Adipocyte (in vitro differentiated cells): ENCODE measurements at places on chromosomes 3 and 15.

- DNase-seq, result no peak
Observed at GRCh38 chr3:195574497-195575304, 9.0 kb downstream of the APOD start.

GRCh38 chr3:102189956-102190723 lies 244.7 kb upstream of the ZPLD1 start:
- DNase-seq, result no peak

DNA sequence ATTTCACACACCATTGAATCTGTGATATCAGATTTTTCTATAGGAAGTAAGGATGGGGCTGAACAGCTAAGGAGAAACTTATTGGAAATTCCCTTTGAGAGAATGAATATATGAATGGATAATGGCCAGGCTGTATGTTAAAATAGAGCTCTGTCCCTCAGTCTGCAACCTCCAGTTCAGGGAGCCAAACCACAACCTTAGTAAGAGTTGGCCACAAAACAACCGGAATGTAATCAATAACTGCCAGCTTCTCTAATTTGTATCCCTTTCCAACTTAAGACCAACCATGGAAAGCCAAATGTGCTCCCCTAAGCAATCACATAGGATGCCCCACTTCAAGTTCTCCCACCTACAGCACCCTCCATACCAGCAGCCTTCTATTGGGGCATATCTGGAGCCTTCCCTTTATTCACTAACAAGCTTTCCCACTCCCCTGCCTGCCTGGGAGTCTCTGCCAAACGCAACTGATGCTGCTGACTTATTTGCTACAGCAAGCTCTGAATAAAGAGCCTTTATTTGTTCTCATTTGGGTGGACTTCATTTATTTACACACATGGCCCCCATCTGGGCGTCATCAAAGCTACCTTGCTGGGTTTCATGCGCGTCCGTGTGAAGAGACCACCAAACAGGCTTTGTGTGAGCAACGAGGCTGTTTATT lies 75.4 kb upstream of the LARS2 start:
- no peak for DNase-seq

DNA sequence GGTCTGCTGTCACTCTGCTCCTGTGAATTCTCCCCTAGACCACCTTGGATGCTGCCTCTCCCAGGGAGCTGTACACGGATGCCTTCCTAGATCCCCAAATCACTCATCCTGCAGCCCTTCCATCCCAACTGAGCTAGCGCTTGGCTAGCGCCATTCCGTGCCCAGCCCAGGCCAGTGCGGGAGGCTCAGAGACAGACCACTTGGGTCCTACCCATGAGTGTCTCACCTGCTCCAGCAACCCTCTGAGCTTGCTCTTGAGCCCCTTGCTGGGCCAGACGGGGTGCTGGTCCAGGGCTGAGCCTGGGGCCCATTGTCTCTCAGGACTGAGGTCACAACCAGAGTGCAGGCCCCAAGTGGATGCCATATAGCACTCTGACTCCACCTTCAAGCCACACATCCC lies 17.7 kb downstream of the SH2D7 start:
- no peak for DNase-seq

DNA sequence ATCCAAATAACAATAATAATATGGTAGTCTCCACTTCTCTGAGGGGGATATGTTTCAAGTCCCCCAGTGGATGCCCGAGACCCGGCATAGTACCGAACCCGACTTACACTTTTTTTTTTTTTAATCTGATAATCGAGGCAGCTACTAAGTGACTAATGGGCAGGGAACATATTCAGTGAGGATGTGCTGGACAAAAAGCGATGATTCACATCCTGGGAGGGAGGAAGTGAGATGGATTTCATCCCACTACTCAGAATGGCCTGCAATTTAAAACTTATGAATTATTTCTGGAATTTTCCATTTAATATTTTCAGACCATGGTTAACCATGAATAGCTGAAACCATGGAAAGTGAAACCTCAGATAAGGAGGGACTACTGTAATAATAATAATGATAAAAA lies 49.5 kb upstream of the SELENOK start:
- DNase-seq, result peak; percentile 1

DNA sequence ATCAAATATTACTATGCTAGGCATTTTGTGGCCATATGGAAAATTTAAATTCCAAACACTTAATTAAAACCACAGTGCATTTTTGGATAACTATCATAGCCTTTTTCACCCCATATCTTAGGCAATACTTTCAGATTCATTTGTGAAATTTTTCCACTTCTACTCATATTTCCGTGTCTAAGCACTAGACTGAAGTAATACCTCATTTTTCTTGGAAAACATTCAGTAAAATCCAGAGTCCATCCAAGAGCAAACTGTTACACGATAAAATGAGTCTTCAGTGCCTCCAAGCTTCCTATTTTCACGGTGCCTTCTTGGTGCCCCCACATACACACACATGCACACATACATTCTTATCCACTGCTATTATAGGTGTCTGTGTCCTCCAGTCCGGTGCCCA lies 845.9 kb downstream of the TBL1XR1 start:
- DNase-seq, result peak; percentile 78

DNA sequence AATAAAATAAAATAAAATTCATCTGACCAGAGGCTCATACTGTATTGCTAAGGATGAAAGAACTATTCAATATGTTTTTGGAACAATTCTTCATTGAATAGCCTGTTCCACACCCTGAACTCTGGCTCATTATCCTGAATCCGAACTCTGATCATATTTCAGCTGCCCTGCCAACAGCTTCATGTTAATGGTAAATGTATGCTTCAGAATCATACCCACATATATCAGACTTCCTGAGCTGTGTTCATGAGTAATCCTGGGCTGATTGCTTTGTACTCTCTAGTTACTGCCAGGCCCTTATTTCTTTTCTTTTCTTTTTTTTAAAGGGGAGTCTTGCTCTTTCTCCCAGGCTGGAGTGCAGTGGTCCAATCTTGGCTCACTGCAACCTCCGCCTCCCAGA lies 11.8 kb downstream of the INO80 start:
- DNase-seq, result peak; percentile 88

GRCh38 chr3:69203631-69204314 lies 81.4 kb upstream of the LMOD3 start:
- no peak for DNase-seq

DNA sequence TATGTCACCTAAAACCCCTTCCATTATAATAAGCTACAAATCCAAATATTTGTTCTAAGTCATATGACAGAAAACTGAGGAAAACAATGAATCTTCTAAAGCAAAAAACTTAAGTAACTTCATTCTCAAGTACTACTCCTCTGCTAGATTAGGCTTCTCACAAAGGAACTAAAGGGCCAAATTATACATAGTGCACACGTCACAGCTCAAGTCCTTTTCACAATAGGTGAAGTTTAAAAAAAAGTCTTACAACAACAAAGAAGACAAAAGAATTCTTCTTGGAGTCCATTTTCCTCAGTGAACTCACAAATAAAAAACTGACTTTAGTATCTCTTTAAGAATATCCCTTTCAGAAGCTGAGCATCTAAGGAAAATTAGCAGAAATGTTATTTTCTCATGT lies 479.9 kb downstream of the MAGI1 start:
- no peak for DNase-seq
